Small intestine (tissue), 16 donors: ENCODE measurements at places on chromosomes 2 and 18.
A peak's percentile ranks its signal among the peaks of the same experiment; 100 is the strongest.

DNA sequence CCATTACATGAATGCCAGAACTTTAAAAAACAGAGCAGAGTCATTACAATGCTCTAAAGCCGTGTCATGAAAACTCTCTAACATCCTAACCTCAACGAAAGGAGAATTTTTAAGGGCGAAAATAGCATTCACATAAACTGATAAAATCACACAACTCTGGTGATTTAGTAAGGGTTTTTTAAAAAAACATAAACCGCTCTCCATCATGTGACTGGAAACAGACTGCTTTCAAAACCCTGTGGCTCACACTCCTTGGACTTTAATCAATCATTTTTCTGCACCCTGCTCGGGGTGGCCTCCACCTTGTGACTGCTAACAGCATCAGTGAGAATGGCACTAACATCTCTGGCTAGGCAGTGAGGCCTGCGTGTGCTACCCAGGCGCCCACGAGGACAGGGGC, 12.1 kb downstream of the DOCK10 start:
- peak; percentile 79 for DNase-seq

GRCh38 chr2:102737431-102737830, 24.4 kb upstream of the TMEM182 start:
- no peak for DNase-seq

- DNase-seq = no peak
These were observed 9.9 kb downstream of the DYSF start for GRCh38 chr2:71463342-71463654.

GRCh38 chr2:210671065-210671464, 114.7 kb downstream of the CPS1 start:
- no peak for DNase-seq
